ENCODE measurements at places on chromosomes 13 and 19.

GRCh38 chr13:76697288-76697687, 188.9 kb downstream of the KCTD12 start:
- DNase-seq: no peak

DNA sequence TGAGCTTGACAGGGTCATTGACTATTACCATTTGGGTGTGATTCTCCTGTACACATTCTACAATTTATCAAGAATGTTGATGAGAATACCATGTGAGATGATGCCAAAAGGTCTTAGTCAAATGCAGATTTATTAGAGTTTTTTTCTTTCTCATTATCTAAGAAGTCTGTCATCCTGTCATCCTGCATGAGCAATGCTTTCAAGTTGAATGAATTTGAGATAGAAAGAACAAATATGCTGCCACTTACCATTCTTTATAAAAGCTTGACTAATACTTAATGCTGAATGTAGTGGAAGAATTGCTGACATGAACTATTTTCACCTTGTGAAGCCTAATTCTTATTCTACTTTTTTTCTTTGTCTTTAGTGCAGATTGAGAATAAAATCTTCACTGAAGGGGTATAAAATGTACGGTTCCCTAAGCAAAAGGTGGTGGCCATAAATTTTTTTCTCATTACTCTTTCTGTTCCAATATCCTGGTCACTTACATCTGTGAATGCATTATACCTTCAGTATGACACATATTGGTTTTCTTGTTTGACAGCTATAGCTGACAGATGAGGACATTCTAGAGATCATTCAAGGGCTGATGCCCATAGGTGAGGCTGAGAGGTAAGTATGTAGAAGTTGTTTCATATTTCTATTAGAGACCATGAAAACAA, 1434.7 kb downstream of the SLITRK1 start:
- no peak for DNase-seq

DNA sequence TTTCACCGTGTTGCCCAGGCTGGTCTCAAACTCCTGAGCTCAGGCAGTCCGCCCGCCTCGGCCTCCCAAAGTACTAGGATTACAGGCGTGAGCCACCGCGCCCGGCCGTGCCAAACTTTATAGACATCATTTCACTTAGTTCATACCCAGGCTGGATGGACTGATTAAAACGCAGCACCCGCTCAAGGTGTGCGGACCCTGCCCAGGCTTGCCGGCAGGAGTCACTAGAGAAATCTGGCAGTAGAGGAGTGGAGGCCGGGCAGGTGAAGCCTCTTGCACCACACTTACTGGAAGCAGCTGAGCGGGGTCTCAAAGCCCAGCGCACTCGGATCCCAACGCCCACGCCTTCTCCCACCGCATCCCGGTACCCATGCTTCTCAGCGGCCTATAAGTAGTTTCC, 11.4 kb downstream of the PTGIR start:
- DNase-seq: no peak

DNA sequence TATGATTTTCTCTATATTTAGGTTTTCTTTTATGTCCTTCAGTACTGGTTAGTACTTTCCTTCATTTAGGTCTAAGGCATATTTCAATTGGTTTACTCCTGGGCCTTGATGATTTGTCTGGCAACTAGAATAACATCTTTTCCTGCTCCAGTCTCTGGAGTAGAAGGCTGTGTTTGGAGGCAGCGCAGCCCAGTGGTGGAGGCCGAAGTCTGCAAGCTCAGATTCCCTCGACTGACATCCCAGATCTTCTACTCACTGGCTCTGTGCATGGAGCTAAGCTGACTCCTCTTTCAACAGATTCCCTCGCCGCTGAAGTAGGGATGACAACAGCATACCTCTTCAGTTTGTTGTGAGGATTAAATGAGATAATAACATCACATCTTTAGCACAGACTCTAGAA, 141.0 kb downstream of the RAP2A start:
- no peak for DNase-seq

- DNase-seq: no peak
Measured at GRCh38 chr13:76472916-76473315, 413.3 kb downstream of the KCTD12 start.

DNA sequence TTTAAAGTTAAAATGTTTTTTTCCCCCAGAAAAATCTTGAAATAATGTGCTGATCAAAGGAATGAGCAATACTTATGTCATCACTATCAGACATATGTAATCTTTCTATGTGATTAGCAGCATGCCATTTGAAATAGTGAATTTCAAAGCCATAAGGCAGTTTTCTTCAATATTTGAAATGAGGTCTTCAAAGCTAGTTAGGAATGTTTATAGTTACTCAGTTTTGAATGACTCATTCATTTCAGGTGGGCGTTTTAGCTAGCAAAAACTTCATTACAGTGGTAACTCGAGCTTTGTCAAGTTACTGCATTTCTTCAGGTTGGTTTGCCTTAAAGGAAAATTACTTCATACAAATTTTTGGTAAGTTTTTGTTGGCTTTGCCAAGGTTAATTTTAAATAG, 102.1 kb downstream of the ATP8A2 start:
- no peak for DNase-seq

- DNase-seq: no peak
Measured at GRCh38 chr19:6739883-6740588, 556 bp downstream of the TRIP10 start.

GRCh38 chr19:5966215-5966614, 11.7 kb downstream of the RANBP3 start:
- DNase-seq: no peak

DNA sequence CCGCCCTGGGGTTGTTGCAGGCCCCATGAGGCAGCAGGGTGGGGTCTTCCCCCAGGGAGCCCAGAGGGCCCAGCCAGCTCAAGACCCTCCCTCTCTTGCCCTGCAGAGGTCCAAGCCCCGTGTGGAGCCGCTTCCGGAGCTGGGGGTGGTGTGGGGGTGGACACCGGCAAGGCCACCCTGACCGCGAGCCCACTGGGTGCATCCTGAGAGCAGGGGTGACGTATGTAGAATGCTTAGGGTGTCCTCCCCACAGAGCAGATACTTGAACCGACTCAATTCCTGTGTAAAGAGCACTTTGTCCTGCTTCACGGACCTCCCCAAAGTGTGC, 14.8 kb downstream of the UBXN6 start:
- no peak for DNase-seq

- no peak for DNase-seq
Measured at GRCh38 chr13:77510156-77510555, 25.4 kb upstream of the SCEL start.

GRCh38 chr13:97275776-97276501, 53.8 kb downstream of the MBNL2 start:
- no peak for DNase-seq

DNA sequence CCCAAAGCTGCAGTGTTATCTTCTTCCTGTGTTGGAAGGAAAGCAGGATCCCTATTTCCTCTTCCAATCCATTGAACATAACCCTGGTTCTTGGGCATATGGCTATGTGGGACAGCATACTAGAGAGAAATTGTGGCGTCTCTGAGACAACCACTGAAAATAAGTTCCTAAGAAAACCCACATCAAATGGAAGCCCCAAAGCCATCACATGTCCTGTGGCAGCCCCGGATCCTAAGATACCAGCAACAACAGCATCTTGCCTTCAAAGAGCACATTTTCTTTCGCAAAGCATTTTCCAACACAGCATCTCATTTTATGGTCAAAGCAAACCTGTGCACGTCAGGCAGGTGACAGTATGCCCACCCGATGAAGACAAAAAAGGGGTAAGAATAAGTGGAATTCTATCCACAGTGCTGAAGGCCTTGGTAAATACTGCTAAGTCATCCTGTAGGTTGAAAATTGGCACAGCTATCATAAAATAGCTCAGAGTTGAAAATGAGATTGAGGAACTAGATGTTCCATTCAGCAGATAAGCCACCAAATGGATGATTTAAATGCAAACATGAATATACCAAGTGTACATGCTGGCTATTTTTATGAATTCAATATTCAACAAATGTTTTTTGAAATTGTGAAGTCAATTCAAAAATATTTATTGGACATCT, 232.2 kb downstream of the DLEU7 start:
- no peak for DNase-seq

DNA sequence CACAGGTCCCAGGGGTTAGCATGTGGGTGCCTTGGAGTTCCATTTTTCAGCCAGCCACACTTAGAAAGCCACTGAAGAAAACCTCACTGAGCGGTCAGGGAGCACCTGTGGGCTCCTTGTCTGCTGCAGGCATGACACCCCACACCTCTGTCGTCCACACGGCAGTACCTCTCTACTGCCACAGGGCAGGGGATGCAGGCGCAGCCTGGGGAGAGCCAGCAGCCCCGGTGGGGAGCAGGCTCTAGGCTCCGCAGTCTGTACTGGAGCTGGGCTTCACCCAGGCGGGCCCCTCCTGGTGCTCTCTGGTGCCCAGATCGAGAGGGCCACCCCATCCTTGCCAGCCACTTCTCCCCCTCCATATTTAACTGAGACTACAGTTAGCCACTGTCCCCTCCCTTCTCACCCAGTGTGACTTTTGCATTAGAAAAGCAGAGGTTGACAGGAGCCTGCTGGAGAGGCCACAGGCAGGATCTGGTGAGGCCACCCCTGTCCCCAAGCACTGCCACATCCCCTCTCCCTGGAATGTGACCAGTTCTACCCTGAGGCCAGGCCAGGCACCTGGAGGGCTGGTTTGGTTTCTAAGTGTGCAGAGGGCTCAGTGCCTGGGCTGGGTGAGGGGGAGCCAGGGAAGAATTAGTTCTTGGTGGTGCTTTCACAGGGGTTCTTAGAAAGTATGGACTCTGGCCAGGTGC, 104.4 kb downstream of the KDM4B start:
- DNase-seq: no peak

GRCh38 chr19:29031216-29031615, 181.7 kb downstream of the UQCRFS1 start:
- no peak for DNase-seq

DNA sequence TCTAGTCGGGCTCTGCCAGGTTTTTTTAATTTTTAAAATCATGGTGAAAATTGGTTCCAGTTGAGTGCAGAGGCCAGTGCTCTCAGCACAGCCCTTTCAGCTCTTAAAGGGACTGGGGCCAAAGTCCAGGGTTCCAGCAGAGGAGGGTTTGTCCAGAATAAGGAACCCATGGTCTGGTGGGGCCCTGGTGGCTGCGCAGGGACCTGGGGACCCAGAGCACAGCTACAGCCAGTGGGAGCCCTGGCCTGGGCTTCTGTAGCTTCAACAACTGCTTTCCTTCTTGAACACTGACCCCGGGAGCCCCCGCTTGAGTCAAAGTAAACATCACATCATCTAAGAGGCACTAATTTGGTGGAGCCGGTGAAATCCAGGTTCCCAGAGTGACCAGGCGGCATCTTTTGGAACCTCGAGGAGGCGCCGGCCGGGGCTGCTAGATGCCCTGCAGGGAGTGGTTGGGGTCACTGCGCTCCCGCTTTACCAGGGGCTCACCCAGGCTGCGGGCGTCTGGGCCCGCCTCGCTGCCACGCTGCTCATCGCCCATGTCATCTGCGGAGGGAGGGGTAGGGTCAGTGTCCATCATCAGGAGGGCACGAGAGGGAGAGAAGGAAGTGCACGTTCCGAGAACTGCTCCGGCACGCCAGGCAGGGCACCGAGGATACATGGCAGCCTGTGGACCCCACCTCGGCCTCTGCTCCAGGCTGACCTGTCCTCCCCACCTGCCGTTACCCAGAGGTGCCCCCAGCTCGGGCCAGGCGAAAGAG, 16.6 kb upstream of the RANBP3 start:
- DNase-seq: no peak

- no peak for DNase-seq
Measured at GRCh38 chr13:113178070-113178895, 19.8 kb downstream of the PROZ start.

GRCh38 chr13:95438297-95438696, 114.2 kb upstream of the CLDN10 start:
- DNase-seq: no peak

- DNase-seq: no peak
Measured at GRCh38 chr13:79898996-79899395, 418.0 kb downstream of the NDFIP2 start.

DNA sequence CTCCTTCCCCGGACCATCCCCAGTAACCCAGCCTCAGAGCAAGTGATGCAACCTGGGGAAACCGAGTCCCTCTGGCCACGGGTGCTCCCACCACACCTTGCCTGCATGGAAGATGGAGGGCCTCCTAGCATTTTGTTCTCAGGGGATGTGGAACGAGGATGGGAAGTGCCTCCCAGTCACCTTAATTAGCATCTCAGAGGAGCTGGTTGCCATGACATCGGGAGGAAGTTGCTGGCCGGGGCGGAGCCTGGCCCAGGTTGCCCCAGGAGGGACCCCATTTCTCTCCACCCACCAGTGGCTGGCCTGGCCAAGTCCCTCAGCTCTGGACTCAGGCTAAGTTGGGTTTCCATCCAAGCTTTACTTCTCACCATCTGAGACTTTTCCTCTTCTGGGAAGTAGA, 24.1 kb upstream of the PTPRS start:
- DNase-seq: no peak

DNA sequence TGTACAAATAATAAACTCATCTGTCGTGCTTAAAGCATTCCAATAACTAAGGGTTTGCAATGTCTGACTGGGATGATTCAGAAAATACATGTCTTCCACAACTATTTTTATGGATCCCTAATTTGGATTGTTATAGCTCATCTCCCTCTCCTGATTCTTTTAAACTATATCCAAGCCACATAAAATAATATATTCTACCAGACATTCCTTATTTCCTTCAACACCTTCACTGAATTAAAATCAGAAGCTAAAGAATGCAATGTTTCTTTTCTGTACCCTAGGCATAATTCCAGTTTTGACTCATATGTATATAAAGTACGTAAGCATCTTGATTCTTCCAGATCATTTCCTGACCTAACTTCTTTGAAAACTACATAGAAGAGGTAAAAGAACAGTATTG, 420.4 kb downstream of the EFNB2 start:
- no peak for DNase-seq

All from esophagus squamous epithelium (tissue), 5 donors.